ENCODE measurements at places on chromosomes 16 and 17.

DNA sequence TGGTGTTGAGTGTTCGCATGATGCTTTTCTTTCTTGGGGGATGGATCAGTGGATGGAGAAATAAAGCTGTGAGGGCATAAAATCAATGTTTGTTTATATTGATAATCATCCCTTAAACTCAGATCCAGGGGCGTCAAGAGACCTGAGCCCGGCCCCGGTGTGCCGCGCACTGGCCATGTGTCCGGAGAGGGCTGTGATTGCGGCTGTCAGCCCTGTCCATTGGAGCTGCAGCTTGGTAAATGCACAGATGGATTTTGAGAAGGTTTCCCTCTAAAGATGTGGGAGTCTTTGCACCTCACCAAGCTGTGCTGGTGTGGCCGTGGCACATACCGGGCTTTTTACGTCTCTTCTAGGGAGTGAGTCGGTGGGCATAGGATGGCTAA, 21.6 kb upstream of the ZNF750 start:
- DNase-seq = no peak

DNA sequence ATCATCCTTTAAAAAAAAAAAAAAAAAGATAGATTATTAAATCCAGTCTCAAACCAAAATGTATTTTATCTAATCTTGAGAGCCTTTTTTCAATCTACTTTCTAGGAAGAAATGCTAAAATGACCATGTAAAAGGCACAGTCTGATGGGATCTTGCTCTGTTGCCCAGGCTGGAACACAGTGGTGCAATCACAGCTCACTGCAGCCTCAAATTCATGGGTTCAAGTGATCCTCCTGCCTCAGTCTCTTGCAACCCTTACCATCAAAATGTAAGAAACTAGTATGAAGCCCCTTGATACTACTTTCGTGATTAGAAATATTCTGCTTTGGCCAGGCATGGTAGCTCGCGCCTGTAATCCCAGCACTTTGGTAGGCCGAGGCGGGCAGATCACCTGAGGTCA, 70.8 kb downstream of the HELZ start:
- no peak for DNase-seq

DNA sequence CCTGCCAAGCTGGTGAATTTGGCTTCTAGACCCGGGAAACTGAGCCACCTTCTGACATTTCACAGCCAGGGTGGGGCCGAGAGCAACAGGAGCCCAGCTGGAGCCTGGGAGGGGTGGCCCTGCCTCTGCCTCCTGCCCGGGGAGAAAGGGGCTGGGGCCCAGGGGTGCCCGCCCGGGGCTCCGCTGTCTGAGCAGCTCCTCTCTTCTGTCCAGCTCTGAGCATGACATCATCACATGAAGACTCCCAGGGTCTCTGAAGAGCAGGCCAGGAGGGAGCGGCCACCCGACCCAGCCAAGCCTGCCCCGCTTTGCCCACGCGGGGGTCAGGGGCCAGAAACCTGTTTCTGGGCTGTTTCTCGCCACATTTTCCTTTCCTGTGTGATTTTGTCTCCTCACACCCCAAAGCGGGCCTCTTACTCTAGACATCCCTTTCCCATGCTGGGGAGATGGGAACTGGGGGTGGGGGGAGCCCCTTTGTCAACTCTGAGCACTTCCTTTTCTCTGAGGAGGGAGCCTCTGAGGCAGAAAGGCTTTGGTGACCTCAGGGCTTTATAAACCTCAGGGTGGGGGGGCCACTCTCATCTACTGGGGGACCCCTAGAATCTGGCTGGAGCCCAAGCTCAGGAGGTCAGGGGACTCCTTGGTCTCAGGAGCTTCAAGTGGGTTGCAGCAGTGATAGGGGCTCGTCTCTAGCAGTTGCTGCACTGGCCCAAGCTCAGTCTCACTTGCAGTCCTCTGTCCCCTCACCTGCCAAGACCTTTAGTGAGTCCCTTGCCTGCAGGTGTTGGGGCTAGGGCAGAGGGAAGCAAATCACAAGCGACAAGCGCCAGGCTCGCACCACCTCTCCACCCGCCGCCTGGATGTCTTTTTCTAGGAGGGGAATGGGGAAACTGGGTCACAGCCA, 7.6 kb downstream of the UBALD2 start:
- no peak for DNase-seq

DNA sequence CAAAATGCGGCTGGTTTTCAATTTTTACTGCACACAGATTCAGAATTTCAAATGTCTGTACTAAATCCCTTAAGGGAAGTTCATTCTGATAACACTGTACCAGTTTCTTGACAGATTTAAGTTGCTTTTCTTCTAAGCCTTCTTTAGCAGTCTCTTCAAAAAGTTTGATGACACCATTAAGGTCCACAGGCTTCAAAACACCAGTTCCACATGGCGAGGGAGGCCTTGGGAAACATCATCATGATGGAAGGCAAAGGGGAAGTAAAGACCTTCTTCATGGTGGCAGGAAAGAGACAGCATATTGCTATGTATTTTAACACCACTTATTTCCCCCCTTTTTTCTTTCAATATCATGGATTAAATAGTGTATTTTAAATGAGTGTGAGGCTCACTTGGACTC, 24.5 kb downstream of the NLRC5 start:
- DNase-seq = no peak

DNA sequence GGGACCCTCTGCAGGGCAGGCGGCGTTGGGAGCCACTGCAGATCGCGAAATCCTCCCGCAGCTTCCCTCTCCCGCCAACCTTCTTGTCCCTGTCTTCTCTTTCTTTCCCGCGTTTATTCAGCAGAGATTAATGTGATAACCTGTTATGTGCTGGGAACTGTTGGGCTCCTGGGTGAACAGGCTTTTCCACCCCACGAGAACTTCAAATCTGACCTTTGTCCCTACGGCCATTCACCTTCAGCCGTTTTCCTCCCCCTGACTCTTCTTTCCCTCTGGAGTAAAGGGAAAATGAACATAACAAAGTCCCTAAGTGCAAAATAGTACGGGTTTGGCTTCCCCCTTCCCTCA, 15.2 kb upstream of the KPNA2 start:
- DNase-seq = no peak

DNA sequence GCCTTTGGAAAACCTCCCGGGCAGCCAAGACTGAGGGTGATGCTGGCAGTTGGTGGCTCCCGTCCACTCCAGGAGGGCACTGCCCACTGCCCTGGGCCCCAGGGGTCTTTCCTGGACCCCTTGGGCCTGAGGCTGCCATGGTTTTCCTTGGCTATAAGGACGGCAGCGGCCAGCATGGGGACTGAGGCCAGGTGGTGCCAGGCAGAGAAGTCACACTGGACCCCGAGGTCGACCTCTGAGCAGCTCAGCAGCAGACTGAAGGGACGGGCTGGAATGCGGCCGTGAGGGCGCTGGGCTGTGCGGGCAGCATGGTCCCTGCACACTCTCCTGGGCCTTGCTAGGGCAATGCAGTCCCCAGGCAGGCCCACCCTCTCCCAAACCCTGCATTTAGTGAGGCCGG, 55.6 kb upstream of the GNG13 start:
- DNase-seq = no peak

GRCh38 chr16:17370223-17370707, 100.5 kb downstream of the XYLT1 start:
- no peak for DNase-seq

DNA sequence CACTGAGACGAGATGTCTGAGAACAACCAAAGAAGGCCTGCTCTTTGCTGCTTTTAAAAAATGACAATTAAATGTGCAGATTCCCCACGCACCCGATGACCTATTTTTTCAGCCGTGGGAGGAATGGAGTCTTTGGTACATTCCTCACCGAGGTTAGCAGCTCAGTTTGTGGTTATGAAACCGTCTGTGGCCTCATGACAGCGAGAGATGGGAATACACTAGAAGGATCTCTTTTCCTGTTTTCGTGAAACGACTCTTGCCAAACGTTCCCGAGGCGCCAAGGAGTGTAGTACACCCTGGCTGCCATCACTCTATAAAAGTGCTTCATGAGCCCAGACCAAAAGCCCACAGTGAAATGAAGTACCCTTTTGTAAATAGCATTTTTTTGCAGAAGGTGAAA, 87.8 kb downstream of the CRISPLD2 start:
- DNase-seq = no peak

DNA sequence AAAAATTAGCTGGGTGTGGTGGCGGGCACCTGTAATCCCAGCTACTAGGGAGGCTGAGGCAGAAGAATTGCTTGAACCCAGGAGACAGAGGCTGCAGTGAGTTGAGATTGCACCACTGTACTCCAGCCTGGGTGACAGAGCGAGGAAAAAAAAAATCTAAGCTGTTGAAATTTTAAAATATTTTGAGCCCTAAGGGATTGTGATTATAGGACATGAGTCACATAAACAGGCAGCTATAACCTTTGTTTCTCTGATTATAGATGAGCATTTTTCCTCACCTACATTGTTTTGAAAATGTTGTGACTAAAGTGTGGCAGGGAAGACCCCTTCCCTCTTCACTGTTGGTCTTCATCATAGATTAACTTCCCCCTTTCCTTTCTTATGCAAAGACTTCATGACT, 135.5 kb downstream of the MGAT5B start:
- DNase-seq = no peak

DNA sequence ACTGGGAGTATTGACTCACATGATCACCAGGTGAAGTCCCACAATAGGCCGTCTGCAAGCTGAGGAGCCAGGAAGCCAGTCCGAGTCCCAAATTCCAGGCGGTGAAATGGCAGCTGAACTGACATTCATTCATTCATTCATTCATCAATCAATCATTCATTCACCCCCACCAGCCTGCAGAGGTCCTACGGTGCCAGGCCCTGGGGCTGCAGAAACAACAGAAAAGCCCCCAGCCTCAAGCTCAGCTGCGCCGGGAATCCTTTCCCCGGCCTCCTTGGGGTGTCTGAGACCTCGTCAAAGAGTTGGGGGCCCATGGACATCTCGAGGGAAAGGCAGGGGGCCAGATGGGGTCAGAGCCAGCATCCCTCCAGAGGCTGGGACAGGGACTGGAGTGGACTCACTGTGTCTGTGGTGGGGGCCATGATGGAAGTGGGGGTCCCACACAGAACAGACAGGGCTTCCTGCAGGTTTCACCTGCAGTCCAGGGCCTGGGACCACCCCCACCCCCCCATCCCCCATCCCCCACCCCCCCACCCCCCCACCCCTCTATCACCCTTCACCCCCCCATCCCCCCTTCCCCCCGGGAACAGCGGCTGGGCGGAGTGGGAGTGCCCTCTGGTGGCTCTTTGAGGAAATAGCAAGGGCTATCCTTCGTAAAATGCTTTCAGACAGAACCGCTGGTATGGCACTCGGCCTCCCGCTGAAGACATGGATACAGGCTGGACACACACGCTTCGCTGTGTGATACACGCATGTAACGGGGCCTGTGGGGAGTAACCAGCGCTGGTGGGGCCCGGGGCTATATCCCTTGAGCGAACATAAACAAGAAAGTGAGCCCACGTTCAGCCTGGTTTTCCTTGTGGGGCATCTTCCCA, 8.5 kb upstream of the ZC3H18 start:
- DNase-seq = peak; percentile 41

GRCh38 chr16:64017796-64018195, 1104.1 kb downstream of the CDH11 start:
- DNase-seq = no peak

DNA sequence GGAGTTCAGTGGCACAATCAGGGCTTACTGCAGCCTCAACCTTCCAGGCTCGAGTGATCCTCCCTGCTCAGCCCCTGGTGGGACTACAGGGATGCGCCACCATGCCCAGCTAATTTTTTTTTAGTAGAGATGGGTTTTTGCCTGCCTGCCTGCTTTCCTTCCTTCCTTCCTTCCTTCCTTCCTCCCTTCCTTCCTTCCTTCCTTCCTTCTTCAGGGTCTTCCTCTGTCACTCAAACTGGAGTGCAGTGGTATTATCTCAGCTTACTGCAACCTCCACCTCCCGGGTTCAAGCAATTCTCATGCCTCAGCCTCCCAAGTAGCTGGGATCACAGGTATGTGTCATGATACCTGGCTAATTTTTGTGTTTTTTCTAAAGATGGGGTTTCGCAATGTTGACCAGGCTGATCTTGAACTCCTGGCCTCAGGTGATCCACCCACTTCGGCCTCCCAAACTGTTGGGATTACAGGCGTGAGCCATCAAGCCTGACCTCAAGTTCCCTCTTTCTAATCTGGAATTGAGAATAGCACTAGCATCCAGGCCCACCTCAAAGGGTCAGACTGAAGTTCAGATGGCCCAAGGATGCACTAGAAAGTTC, 45.3 kb downstream of the PRAC1 start:
- DNase-seq = no peak

- no peak for DNase-seq
Measured at GRCh38 chr16:1525871-1526607, 7.4 kb upstream of the TMEM204 start.

DNA sequence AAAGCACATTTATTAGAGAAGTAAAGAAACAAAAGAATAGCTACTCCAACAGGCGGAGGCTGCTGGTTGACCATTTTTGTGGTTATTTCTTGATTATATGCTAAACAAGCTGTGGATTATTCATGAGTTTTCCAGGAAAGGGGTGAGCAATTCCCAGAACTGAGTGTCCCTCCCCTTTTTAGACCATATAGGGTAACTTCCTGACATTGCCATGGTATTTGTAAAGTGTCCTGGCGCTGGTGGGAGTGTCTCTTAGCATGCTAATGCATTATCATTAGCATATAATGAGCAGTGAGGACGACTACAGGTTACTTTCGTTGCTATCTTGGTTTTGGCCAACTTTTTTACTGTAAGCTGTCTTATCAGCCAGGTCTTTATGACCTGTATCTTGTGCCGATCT, 12.2 kb upstream of the HS3ST4 start:
- DNase-seq = no peak

- DNase-seq = no peak
Measured at GRCh38 chr16:59566446-59566845, 832.3 kb upstream of the GOT2 start.

DNA sequence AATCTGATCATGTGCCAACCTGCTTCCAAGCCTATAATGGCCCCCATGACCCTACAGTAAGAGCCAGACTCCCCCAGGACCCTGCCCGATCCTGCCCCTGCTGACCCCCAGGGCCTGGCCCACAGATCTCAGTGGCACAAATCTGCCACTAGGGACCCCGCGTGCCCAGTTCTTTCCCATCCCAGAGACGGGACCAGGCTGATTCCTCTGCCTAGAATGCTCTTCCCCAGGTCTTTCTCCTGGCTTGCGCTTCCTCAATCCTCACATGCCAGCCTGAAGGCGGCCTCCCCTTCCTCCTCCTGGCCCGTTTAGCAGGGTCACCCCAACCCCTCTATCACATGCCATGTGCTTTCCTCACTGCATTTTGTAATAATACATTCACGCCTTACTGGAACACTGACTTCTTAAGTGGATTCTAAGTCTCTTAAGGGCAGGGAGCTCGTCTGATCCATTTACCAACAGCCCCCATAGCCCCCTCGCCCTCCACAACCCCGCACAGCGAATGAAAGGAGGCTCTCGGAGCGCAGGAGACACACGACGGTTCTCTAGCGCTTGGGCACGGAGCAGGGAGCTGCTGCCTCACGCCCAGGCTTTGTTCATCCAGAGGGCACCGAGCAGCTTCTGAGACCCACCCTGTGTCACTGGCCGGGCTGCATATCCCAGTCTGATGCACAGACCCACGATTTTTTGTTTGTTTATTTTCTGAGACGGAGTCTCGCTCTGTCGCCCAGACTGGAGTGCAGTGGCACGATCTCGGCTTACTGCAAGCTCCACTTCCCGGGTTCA, 1.2 kb downstream of the TRIM65 start:
- DNase-seq = peak; percentile 45

All from SW 1271 (cell line).